ENCODE measurements at places on chromosomes 13 and 19.

- no peak for DNase-seq
Observed at GRCh38 chr19:28864577-28865042, 348.3 kb downstream of the UQCRFS1 start.

DNA sequence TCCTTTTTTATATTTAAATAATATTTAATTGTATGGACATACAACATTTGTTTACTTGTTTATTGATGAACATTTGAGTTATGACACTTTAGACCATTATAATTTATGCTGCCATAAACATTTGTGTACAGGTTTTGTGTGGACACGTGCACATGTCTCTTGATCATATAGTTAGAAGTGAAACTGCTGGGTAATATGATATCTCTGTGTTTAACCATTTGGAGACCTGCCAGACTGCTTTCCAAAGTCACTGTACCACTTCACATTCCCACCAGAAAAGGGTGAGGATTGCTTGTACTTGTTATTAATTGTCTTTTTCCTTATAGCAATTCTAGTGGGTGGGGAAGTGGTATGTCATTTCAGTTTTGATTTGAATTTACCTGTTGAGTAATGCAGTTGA is 145.6 kb upstream of the KLHL1 start:
- DNase-seq, result no peak

GRCh38 chr13:83829810-83830209 is 52.5 kb downstream of the SLITRK1 start:
- DNase-seq, result no peak

GRCh38 chr13:109738298-109738746 is 48.1 kb downstream of the IRS2 start:
- DNase-seq, result no peak

- peak; percentile 28 for DNase-seq
Observed at GRCh38 chr19:7751157-7751783, 3.9 kb upstream of the CD209 start.

- DNase-seq, result peak; percentile 63
Observed at GRCh38 chr19:14536926-14537692, 7.7 kb downstream of the TECR start.

GRCh38 chr19:4772566-4772965 is 19.0 kb upstream of the FEM1A start:
- DNase-seq, result no peak

DNA sequence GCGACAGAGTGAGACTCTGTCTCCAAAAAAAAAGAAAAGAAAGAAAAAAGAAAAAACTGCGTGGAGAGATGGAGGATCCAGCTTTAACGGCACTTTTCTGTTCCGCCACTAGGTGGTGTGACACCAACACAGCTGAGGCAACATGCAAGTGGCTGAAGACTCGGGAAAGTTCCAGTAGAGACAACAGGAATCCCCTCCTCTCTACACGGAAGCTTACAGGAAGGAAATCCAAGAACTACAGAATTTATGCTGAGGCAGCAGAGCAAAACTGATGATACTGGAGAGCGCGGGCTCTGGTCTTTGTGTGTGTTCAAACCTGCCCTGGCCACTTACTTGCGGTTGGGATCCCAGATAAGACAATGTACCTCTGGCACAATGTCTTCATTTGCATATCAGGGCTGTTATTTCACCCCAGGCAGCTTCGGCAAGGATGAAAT is 9.9 kb downstream of the RANBP3 start:
- peak; percentile 71 for DNase-seq

GRCh38 chr19:8484331-8484894 is 18.0 kb downstream of the PRAM1 start:
- DNase-seq, result no peak

DNA sequence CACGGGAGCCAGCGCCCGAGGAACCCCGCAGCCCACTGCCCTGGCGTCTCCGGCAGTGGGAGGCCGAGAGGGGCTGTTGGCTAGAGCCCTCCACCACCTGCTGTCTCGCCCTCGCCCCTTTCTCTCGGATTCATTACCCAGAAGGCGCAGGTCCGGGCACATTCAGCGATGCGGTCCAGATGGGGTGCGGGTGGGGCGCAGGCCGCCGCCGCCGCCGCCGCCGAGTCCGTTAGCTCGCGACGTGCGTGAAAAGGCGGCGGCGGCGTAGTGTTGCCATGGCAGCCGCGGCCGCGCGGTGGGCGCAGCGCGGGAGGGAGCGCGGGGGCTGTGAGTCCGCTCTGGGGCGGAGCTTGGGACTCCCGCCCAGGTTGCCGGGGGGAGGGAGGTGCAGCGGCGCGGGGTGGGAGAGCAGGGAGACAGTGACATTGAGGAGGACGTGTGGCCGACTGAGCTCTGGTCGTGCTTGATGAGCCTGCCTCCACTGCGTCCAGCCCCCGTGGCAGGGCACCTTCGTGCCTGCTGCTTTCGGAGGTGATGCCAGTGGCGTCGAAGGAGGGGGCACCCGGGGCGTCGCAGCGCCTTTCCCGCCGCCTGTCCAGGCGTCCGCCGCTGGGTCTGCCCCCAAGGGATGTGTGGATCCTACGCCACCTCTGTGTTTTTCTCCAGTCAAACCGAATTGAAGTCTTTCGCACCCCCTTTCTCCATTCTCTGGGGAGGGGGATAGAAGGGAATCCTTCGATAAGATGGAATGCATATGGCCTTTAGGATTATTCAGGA is at the start of gene KATNAL1:
TSS of gene KATNAL1 (minus strand) at position 358 of the 777 bp plus-strand sequence. CDS start 23,774 bp downstream, outside the sequence.
- peak; percentile 72 for DNase-seq

GRCh38 chr19:42468273-42468796 is 25.6 kb upstream of the CXCL17 start:
- DNase-seq, result no peak

DNA sequence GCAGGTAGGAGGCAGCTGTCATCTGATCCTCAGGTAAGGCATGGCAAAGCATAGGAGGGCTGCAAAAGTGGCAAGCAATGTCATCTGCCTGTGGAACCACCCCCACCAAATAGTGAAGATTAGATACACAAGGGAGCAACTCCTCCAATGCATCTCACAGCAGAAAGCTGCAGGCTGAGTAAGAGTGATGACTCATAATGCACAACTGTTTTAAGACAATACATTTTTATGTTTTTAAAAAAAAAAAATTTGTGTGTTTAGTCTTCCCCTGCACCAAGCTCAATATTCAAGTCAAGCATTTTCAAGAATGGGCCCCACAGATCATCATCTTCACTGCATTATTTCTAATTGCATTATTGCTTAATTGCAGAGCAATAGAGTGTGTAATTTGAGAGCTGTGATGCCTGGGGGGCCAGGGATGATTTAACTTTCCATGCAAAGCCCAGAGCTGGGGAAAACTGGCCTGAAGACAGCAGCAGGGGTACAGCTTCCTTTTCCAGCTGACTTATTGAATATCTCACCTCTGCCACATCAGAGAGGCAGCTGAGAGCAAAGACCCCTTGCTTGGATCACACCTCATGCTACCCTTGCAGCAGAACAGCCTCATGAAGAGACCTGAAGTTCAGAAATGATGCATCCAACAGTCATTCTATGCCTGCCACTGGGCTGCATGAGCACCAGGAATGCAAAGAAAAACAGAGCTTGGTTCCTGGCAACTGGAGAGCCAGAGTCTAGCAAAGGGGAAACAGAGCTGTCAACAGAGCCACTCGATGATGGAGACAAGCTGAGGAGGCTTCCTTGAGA is 22.7 kb upstream of the POP4 start:
- DNase-seq, result no peak

Data from CD4-positive, alpha-beta T cell treated with Interleukin-4 for 1 hour (primary cell).